ENCODE measurements at places on chromosomes 3 and 15.

DNA sequence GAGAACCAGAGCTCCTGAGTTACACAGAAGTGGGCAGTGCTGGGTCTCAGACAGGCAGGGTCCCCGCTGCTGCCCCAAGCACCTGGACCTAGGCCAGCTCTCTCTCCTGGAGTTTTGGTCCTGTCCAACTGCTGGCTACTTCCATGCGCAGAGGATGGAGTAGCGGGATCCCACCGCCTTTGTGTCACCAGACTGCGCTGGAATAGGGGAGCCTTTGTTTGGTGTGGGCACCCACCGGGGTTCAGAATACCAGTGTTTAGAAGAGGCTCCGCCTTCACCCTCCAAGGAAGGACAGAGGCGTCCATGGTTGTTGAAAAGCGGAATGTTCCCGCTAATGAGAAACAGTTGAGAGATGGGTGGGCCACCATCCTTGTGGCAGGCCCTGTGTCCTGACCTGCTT lies 154.4 kb downstream of the DNAJB8 start:
- no peak for DNase-seq

- DNase-seq, result no peak
Observed at GRCh38 chr3:61158667-61159066, 92.6 kb downstream of the FHIT start.

GRCh38 chr3:150956376-150956775 lies 16.2 kb downstream of the CLRN1 start:
- no peak for DNase-seq

- DNase-seq, result peak; percentile 11
Observed at GRCh38 chr3:71160785-71161546, 422.6 kb downstream of the FOXP1 start.

DNA sequence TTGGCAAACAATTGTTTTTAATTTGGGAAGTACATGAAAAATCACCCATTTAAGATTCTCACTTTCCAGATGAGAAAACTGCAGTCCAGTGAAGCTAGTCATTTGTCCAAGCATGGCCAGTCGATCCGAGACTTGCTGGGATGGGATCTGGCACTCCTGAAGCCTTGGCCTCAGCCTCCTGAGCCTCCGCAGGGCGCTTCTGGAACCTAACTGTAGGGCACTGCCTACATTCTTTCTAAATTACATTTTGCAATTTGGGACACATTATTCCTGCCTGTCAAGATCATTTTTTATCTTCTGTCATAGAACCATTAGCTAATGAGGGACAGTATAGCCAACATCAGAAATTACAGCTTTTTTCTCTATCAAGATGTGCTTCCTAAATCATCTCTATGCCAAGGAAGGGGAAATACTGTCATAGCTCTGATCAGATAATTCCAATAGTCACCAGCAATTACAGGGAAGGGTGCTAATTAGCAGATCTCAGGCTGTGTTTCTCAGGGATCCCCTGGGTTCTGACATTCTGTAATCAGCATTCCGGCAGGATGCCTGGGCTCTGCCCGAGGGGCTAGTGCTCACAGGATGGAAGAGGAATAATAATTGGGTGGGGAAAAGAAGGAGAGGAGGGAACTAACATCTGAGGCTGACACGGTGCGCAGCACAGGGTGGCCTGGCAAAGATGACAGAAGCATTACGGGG lies 28.3 kb downstream of the ANAPC13 start:
- no peak for DNase-seq

DNA sequence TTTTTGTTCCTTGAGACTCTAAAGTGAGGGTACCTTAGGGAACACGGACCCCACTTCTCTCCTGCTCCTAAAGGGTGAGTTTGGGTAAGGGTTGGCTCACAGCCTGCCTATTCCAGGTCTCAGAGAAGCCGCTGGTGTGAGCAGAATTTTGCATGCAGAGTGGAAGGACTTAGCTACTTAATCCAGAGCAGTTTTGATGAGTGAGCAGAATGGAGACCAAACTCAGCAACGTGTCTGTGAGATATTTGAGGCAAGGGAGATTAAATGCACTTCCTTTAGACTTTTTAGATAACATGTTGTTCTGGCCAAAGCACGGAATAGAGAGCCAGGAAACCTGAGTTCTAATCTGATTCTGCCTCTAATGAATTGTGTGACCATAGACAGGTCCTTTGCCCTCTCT lies 5.1 kb downstream of the SLC24A1 start:
- no peak for DNase-seq

- DNase-seq, result no peak
Observed at GRCh38 chr3:155286736-155287135, 6.7 kb downstream of the STRIT1 start.
